ENCODE measurements at places on chromosomes 7 and 10. TPM values are rescaled to one million over a fixed set of nuclear protein-coding genes. Genes with fewer than 3 reads are reported as not detected.

CLRN3 gene
- polyA plus RNA-seq = not detected

COBL gene
- polyA plus RNA-seq = 25.9 TPM

CNNM1 gene
- 0.08 TPM for polyA plus RNA-seq

ECHDC3 gene
- 115 TPM for polyA plus RNA-seq

CTAGE8 gene
- polyA plus RNA-seq = 0.07 TPM

SPAG6 gene
- polyA plus RNA-seq = not detected

RNLS gene
- polyA plus RNA-seq = 6.8 TPM

CPXM2 gene
- 1.2 TPM for polyA plus RNA-seq

GATAD1 gene
- 16.5 TPM for polyA plus RNA-seq

MMP21 gene
- 0.11 TPM for polyA plus RNA-seq

AFAP1L2 gene
- polyA plus RNA-seq = 2.8 TPM

ACTL6B gene
- polyA plus RNA-seq = not detected

ERVW-1 gene
- not detected for polyA plus RNA-seq

PRSS58 gene
- polyA plus RNA-seq = not detected
